Subcutaneous adipose tissue (tissue), 4 donors: ENCODE measurements at places on chromosomes 3 and 15. TPM values are rescaled to one million over a fixed set of nuclear protein-coding genes. Genes with fewer than 3 reads are reported as not detected.

PIK3CB gene
- 36.6 TPM for total RNA-seq

CP gene
- total RNA-seq, result 26.4 TPM

TMEM212 gene
- not detected for total RNA-seq

GUCA1C gene
- not detected for total RNA-seq

MAGEL2 gene
- 0.51 TPM for total RNA-seq

WDR5B gene
- 6.6 TPM for total RNA-seq

CCK gene
- total RNA-seq, result not detected
